ENCODE measurements at places on chromosomes 3 and 15.

- no peak for DNase-seq
- peaks cover 9% of the 10 kb centered on the region for H3K4me1 ChIP-seq
- peaks cover 23% of the 10 kb centered on the region for H3K36me3 ChIP-seq
- peak within 1 kb of the TSS; percentile 89 for H3K27ac ChIP-seq
- H3K4me3 ChIP-seq, result peak within 1 kb of the TSS; percentile 73
Observed at GRCh38 chr15:43799945-43800285, at the start of gene SERINC4. TSS of gene SERINC4 (minus strand) at chr15:43800220. CDS start at chr15:43799986, 234 bp downstream.

- H3K27me3 ChIP-seq, result no peaks in the 10 kb centered on the region
- DNase-seq, result no peak
- H3K27ac ChIP-seq, result no peak overlapping the region
- no peaks in the 10 kb centered on the region for H3K36me3 ChIP-seq
- peaks cover 11% of the 10 kb centered on the region for H3K4me1 ChIP-seq
Observed at GRCh38 chr15:87881026-87881425, 375.5 kb downstream of the NTRK3 start.

DNA sequence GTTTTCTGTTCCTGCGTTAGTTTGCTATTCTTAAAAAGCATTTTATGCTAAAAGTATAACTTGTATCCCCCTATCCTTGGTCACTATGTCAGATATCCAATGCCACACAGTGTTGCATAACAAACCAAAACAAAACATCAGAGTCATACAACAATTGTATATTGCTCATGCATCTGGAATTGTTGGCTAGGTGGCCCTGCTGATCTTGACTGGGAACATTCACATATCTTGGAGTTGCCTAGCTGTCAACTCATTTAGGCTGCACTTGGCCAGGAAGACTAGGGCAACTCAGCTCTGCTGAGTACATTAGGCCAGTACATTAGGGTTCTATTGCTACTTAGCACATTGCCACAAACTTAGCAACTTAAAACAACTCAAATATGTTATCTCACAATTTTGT is 706.5 kb upstream of the UBE2E2 start:
- no peak for DNase-seq
- H3K36me3 ChIP-seq, result no peaks in the 10 kb centered on the region
- H3K4me1 ChIP-seq, result no peaks in the 10 kb centered on the region
- H3K27ac ChIP-seq, result no peak overlapping the region
- H3K27me3 ChIP-seq, result no peaks in the 10 kb centered on the region

- no peaks in the 10 kb centered on the region for H3K27me3 ChIP-seq
Observed at GRCh38 chr3:31891876-31892455, 89.1 kb downstream of the OSBPL10 start.

- H3K27me3 ChIP-seq, result no peaks in the 10 kb centered on the region
- DNase-seq, result peak; percentile 29
- H3K4me1 ChIP-seq, result peaks cover 20% of the 10 kb centered on the region
- H3K27ac ChIP-seq, result no peak overlapping the region
- H3K36me3 ChIP-seq, result no peaks in the 10 kb centered on the region
- H3K4me3 ChIP-seq, result no peak overlapping the region
Observed at GRCh38 chr3:195101001-195101583, 169.9 kb downstream of the XXYLT1 start.

All from cardiac muscle cell (in vitro differentiated cells and primary cell).